ENCODE measurements at places on chromosomes 7 and 10. TPM values are rescaled to one million over a fixed set of nuclear protein-coding genes. Genes with fewer than 3 reads are reported as not detected.

DNA sequence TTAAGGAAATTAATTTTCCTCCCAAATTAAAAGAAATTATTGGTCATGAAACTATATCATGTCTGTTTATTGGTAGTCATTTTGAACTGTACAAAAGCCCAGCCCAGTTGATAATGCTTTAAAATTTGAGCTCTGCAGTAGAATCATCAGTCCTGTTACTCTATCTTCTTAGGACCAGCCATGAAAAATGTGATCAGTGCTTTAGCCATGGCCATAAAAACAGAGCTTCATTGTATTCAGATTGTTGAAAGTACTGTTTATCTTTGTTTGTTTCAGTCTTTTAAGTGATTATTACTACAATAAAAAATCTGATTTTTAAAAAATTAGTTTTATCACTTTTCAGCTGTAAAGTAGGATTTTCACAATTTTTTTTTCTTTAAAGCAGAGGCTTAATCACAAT, 13.7 kb upstream of the TFAM start:
- no peaks in the 10 kb centered on the region for H3K36me3 ChIP-seq
- no peak overlapping the region for H3K4me3 ChIP-seq
- H3K4me1 ChIP-seq, result no peaks in the 10 kb centered on the region
- no peak for DNase-seq

DNA sequence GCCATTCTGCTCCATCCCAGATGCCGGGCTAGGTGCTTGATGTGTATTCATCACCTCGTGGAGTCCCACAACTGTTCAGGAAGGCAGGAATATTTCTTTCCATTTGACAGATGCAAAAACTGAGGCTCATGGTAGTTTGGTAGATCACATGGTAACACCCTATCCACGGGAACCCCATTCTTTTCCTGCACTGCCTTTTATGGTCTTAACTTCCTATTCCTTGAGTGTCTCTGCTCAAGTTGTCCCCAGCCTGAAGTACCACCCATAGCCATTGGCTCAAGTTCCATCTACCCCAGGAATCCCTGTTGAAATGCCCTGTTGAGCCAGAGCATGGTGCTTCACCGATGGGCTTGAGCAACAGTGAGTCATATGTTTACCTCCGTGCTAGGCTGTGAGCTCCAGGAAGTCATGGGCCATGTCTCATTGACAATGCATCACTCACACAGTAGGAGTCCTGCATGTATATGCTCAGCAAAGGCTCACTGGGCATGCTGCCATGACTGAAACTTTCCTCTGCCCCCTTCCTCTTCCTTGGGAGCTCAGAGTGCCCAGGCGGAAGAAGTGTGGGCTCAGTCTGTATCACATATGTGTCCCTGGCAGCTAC, 71.7 kb upstream of the ADAM12 start:
- no peak overlapping the region for H3K4me3 ChIP-seq
- peak overlapping the region; percentile 79 for H3K27ac ChIP-seq
- no peaks in the 10 kb centered on the region for H3K36me3 ChIP-seq
- no peaks in the 10 kb centered on the region for H3K27me3 ChIP-seq
- peak; percentile 96 for DNase-seq
- peaks cover 26% of the 10 kb centered on the region for H3K4me1 ChIP-seq

- H3K27ac ChIP-seq, result no peak overlapping the region
- no peak overlapping the region for H3K4me3 ChIP-seq
- no peaks in the 10 kb centered on the region for H3K27me3 ChIP-seq
- H3K4me1 ChIP-seq, result no peaks in the 10 kb centered on the region
- no peak for DNase-seq
Observed at GRCh38 chr7:37481722-37482288, 33.1 kb upstream of the ELMO1 start.

DNA sequence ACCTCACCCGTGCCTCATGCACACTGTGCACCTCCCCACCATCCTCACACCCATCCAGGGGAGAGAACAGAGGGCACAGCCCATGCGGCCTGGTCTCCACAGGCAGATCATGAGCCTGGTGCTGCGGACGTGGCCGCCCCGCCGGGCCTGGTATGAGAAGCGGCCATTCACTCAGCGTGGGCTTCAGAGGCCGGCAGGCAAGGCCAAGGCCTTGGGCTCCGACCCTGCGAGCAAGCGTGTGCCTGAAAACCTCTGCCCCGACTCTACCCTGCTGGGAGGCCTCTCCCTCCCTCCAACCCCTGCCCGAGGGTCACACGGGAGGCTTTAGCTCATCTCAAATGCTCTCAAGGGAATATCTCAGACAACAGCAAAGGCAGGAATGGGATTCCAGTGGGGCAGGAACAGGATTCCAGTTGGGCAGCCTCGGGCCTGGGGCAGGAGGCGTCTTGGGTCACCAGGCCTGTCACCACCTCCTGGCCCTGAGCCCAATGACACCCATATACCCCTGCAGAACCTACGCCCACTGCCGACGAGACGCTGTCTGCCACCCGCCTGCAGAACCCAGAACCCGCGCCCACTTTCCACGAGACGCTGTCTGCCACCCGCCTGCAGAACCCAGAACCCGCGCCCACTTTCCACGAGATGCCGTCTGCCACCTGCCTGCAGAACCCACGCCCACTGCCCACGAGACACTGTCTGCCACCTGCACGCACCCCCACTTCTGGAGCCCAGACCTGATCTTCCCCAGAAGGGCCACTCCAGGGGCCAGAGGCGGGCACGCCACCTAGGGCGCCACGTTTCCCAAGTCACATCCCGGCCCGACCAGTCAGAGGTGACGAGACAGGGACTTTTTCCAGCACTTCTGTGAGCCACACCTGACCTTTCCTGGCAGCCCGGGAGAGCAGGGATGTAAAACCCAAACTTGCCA, 38.9 kb downstream of the ADAP1 start:
- peaks cover 5% of the 10 kb centered on the region for H3K27me3 ChIP-seq
- no peaks in the 10 kb centered on the region for H3K4me1 ChIP-seq
- H3K36me3 ChIP-seq, result no peaks in the 10 kb centered on the region

DNA sequence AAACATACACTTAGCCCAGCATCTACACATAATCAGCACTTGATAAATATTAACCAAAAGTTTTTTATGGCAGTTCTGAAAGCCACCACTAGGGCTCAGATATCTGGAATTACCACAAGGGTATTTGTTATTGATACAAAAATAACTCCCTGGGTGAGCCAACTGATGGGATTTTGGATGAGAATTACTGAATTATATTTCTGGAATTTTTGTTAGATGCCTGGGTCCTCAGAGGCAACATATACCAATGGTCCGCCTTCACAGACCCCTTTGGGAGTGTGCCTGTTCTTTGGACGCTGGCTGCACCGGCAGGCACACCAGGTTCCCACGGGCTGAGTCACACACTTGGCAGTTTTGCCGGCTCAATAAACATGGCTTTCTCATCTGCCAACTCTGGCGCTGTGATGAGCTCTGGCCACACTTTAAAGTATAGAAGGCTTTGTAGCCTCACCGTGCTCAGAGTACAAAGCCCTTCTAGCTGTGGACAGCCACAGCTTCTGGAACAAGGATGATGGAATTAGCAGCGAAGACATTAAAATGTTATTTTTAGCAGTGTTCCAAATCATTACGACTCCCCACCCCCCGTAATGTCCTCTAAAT, 24.5 kb upstream of the EEPD1 start:
- H3K27ac ChIP-seq, result peak overlapping the region; percentile 85
- H3K36me3 ChIP-seq, result no peaks in the 10 kb centered on the region
- peak; percentile 91 for DNase-seq
- peaks cover 3% of the 10 kb centered on the region for H3K27me3 ChIP-seq
- H3K4me1 ChIP-seq, result peaks cover 13% of the 10 kb centered on the region
- H3K4me3 ChIP-seq, result peak overlapping the region; percentile 14

DNA sequence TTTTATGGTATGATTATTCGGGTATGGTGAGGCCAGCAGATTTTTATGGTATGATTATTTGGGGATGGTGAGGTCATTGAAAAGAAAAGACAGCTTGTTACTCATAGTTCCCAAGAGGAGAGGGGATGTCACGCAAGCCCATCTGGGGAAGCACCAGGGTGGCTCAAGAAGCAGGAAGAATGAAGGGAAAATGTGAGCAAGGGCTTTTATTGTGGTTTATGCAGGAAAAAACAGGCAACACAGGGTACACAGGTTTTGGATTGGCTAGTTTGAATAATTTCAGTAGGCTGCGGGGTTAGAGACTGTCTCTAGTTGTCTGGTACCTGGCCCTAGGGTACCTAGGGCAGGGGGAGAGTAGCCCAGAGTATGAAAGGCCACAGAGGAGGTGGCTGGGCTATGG, 26.8 kb upstream of the DGKI start:
- H3K4me3 ChIP-seq, result peak overlapping the region; percentile 4
- DNase-seq, result peak; percentile 87
- no peaks in the 10 kb centered on the region for H3K27me3 ChIP-seq
- peaks cover 59% of the 10 kb centered on the region for H3K36me3 ChIP-seq
- peak overlapping the region; percentile 99 for H3K27ac ChIP-seq

DNA sequence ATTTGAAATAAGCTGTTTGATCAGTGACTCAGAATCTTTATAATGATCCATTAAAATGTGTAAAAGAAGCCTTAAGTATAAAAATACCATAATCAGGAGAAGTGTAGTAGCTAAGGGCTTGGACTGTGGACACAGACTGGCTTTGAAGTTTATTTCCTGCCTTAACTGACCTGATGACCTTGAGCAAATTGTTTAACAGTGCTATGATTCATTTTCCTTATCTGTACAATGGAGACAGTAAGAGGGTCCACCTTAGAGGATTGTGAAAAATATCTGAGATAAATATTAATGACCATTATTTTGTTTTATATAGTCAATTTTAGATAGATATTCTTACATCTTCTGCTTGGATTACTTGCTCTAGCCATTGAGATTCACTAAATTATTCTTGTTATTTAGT, 13.3 kb upstream of the RPA3 start:
- H3K27me3 ChIP-seq, result no peaks in the 10 kb centered on the region
- H3K27ac ChIP-seq, result peak overlapping the region; percentile 61
- H3K4me3 ChIP-seq, result no peak overlapping the region
- no peaks in the 10 kb centered on the region for H3K36me3 ChIP-seq
- peaks cover 19% of the 10 kb centered on the region for H3K4me1 ChIP-seq
- DNase-seq, result no peak

DNA sequence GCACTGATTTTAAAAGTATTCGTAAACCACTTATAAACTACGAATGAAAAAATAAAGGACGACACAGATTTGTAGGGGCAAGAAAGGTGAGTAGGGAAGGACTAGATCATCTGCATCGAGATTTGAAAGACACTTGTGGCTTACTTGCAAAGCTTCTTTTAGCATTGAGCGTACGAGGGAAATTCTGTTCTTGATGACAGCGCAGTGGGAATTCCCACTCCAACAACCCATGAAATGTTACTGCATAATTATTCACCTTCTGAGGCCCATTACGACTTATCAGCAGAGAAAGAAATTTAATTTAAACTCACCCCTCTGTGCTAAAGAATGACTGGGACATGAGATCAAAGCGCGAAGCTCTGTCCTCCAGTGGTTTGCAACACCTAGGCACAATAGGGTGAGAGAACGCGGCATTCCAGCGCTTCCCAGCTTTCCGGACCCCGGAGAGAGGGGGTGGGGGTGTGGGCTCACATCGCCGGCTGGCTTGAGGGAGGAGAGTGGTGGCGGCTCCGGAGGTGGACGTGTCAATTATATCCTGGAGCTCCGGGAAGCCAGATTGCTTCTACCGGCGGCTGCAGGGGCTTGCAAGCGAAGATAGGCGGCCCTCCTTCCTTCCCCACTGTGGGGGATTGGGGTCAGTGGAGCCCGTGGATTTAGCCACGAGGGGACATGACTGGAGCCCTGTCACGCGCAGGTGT, 10.3 kb downstream of the SP8 start:
- peak; percentile 25 for DNase-seq
- H3K4me3 ChIP-seq, result no peak overlapping the region
- no peak overlapping the region for H3K27ac ChIP-seq
- H3K27me3 ChIP-seq, result peaks cover 54% of the 10 kb centered on the region

GRCh38 chr10:96598846-96599245, 12.0 kb upstream of the TM9SF3 start:
- H3K27ac ChIP-seq, result no peak overlapping the region
- DNase-seq, result no peak
- no peaks in the 10 kb centered on the region for H3K36me3 ChIP-seq
- H3K4me3 ChIP-seq, result no peak overlapping the region
- no peaks in the 10 kb centered on the region for H3K4me1 ChIP-seq
- H3K27me3 ChIP-seq, result peaks cover 14% of the 10 kb centered on the region

GRCh38 chr7:17506596-17506995, 208.1 kb downstream of the AHR start:
- H3K27ac ChIP-seq, result no peak overlapping the region
- DNase-seq, result no peak
- H3K4me1 ChIP-seq, result peaks cover 21% of the 10 kb centered on the region
- H3K27me3 ChIP-seq, result no peaks in the 10 kb centered on the region
- no peaks in the 10 kb centered on the region for H3K36me3 ChIP-seq

Gene TEX36
- total RNA-seq, result not detected

Gene ELN
- 69.1 TPM for total RNA-seq

Gene TAS2R4
- 2.9 TPM for total RNA-seq

Gene FOXI2
- not detected for total RNA-seq

Gene RBM17
- 31.8 TPM for total RNA-seq

Gene CNTNAP2
- total RNA-seq, result 7.6 TPM

Gene SEMA3E
- total RNA-seq, result 0.29 TPM
